Effector memory CD4-positive, alpha-beta T cell (primary cell): ENCODE measurements at places on chromosomes 7 and 10.

DNA sequence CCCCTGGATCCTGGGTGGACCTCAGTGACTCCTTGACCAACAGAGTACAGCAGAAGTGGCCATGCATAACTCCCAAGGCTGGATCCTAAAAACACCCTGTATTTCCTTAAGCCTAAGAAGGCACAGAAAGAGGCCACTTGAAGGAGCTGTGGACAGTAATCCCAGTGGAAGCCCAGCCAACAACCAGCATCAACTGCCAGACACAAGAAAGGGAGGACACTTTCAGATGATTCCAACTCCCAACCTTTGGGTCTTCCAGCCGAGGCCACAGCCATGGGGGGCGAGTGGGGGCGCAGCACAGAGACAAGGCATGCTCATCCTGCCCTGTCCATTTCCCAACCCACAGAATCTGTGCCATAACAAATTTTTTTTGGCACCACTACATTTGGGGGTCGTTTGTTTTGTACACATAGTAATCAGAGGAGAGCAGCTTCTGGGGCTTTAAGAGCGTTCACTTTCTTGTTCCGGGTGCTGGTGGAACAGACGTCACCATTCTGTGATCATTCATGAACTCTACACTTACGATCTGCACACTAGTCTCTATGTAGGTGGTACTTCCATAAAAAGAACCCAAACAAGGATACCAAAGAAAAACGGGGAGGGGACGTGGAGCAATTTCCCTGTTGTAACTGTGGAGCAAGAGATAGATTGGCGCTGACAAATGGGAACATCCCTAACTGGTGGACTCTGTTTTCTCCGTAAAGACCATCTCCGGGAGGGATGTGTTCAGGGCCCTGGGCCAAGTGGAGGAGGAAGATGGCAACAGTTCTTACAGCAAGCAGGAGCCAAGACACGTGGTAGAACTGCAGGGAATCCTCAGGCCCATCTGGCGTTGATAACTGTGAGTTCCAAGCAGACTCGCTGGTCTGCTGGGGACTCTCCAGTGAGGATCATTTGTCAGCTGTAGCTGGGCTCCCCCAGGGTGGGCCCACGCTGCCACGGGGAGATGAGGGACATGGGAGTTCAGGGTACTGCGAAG lies 6.0 kb upstream of the SLC29A3 start:
- DNase-seq: no peak

- DNase-seq: no peak
These were observed 224.7 kb downstream of the CUX1 start for GRCh38 chr7:102042016-102042656.

- no peak for DNase-seq
These were observed 256.3 kb upstream of the MINDY3 start for GRCh38 chr10:16116404-16117304.

DNA sequence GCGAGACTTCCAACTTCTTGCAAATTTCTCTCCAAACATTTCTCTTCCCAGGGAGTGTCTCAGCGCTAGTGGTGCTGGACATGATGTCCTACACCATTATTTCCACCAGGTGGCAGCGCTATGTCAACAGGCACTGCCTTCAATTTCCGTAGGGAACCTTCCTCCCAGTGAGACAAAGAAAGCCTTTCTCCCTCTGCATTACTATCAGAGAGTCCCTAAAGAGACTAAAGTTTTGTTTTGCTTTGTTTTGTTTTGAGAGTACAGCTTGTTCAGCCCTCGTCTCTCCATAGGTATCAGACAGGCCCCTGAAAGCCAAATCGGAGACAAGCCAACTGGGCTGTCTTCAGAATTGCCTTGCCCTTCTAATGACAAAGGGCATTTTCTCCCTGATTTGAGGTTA lies 44.2 kb upstream of the GGCT start:
- DNase-seq: no peak

DNA sequence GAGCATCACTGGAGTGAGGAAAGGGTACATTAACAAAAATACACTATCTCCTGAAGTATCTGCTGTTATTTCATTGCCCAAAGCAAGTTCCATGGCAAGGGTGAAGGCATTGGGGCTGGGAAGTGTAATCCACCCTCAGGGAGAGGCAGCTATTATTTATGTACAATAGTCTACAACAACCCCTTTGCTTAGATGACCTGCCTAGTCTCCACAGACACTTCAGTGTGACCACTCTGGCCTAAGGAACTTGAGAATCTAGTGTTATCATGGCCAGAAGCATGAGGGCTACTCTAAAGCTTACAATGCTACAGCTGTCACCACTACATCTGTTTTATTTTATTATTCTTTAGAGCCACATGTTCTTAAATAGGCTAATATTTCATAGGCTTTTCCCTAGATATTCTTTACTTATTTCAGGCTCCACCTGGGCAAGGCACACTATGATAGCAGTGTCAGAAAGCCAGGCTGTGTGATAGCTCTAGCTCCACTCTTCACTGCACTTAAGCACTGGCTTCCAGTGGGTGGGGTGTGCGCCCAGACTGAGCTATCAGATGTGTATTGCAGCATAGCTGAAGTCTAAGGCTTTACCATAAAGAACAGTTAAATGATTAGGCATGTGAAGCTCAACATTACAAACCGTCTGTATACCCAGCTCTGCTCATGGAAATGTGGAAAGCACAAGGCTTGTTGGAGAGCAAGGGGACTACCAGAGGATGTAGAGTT lies 117.0 kb upstream of the CCDC6 start:
- DNase-seq: no peak

GRCh38 chr7:47561715-47562446 lies 20.0 kb downstream of the TNS3 start:
- DNase-seq: no peak

DNA sequence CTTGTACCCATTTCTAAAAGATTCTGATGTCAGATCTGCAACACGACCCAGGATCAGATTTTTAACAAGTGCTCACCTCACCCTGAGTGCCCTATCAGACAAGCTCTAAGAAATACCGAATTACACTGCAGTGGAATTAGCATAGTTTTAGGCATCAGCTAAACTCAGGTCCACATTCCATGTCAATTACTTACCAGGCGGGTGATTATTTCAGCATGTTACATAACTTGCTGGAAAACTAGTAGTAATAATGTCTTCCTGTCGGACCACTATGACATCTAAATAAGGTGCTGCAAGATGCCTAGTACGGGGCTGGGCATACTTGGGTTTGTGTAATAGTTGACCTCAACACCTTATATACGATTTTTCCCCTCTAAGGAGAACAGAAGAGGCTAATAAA lies 21.0 kb downstream of the TRIL start:
- DNase-seq: no peak

GRCh38 chr10:31419394-31420063 lies 100.5 kb downstream of the ZEB1 start:
- DNase-seq: no peak

DNA sequence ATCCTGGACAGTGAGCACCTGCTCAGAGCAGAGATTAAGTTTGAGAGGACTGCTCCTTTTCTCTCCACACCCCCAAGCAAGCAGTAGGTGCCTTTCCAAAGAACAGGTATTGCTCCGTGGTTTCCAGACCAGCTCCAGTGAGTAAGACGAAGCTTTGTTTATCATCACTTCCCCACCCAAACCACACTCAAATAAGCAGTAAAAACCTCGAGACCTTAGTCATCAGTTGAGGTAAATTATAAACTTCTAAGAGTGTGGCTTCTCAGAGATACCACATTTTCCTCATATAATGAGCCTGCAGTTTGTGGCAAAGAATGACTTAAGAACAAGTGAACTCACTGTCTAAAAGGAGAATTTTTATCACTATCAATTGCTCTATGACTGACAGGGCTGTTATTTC lies 50.0 kb upstream of the GRB10 start:
- DNase-seq: no peak

- DNase-seq: no peak
These were observed 20.1 kb downstream of the TMEM168 start for GRCh38 chr7:112770051-112770450.

DNA sequence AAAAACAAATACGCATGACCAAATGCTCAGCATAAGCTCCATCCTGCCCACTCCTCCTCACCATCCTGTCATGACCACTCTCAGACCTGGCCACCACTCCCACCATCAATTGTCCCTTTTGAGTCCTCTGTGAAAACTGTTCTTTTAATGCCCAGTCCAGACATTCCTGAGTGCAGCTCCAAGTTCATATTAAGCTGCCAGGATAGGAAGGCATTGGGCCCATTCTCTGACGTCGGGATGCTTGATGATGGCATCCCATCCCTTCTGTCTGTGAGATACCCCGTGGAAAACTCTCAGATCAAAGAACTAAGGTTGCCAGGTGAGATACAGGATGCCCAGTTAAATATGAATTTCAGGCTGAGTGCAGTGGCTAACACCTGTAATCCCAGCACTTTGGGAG lies 89.9 kb upstream of the KIF5B start:
- no peak for DNase-seq

- no peak for DNase-seq
These were observed 5.8 kb upstream of the KCNH2 start for GRCh38 chr7:150983893-150984368.

- no peak for DNase-seq
These were observed 40.4 kb downstream of the BAIAP2L1 start for GRCh38 chr7:98360221-98361130.

DNA sequence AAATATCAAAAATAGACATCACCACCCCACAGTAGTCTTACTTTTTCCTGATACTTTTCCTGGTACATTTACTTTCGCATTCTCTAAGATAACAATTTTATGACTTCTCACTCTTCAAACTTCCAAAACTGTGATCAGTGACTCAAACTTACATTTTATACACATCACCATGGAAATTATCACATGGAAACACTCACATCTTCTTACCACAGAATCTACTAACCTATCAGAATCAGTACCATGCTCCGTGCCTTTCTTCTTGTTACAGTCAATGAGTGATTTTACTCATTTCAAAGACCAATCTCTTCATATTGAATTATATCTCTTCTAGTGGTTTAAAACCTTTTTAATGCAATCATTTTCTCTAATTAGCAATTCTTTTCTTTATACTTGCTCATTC lies 120.3 kb downstream of the PTEN start:
- DNase-seq: no peak

DNA sequence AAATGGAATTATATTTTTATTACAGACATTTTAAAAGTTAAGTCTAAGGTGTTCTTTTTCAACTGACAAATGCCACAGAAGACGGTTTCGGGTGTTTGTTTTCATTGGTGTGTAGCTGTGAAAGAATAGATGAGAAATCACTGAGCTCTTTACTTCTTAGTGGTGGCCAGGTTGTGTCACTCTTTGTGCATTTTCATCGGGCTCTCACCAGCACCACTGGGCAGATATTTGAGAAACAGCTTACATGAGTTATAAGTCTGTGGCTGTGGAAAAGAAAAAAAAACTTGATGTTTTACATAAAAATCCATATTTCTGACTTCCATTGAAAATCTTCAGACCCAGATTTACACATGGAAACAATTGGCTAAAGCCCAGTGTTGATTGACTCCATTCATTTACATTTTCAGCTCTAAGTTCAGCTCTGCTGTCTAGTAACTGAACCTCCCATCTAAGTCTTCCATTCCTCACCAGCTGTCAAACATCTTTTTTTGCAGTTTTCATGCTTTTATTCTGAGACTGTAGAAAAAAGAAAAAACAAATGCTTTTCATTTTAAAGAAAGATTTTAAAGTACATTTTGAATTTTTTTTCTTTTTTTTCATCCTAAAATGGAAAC lies 22.3 kb downstream of the CABCOCO1 start:
- DNase-seq: no peak

GRCh38 chr10:78454123-78454645 lies 420.5 kb downstream of the RPS24 start:
- no peak for DNase-seq
